ENCODE measurements at places on chromosomes 3 and 15.

DNA sequence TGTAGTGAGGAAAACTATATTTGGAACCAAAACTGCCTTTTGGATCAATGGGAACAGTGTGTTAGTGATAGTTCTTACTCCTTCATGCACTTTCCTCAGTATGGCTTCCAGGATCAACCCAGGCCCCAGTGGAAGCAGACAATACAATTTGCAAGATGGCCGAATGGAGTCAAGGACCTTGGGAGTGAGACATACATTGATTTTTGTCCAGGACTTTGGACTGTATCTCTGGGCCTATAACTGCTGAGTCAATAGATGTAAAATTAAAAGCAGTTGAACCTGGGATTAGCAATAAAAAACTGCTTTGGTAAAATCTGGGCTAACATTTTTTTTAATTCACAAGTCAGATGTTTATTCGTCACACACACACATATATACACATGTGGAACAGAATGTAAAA lies 1.8 kb downstream of the ARRDC4 start:
- H3K27ac ChIP-seq = no peak overlapping the region
- DNase-seq = no peak
- peaks cover 7% of the 10 kb centered on the region for H3K27me3 ChIP-seq
- no peaks in the 10 kb centered on the region for H3K4me1 ChIP-seq

DNA sequence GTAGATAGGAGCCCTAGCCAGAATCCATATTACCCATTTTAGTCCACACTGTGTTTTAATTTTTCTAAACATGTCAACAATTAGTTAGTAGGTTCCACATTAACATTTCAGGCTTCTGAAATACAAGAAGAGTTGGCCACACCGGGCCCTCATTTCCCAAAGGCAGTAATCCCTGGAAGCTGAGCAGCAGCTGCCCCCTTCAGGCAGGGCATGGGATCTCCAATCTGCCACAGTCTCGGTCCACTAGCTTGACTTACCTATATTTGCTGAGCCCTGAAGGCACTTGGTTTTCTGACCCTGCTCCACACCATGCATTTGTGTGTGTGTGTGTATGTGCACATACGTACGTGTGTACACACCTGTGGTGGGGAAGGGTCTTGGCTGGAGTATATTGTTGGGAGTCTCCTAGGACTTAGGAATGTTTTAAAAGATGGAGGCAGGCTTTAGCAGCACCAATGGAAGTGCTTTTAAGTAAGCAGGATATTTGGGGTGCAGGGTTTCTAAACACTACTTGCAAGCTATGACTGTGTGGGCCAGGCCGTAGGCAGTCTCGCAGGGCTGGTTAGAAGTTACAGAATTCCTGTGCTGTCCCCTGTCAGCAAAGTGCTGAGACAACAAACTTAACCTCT lies 71.2 kb upstream of the SOX14 start:
- H3K36me3 ChIP-seq = no peaks in the 10 kb centered on the region
- DNase-seq = peak; percentile 84
- H3K27ac ChIP-seq = no peak overlapping the region
- no peak overlapping the region for H3K4me3 ChIP-seq
- no peaks in the 10 kb centered on the region for H3K27me3 ChIP-seq

- no peak overlapping the region for H3K27ac ChIP-seq
- H3K36me3 ChIP-seq = no peaks in the 10 kb centered on the region
- H3K27me3 ChIP-seq = no peaks in the 10 kb centered on the region
- H3K4me1 ChIP-seq = peaks cover 16% of the 10 kb centered on the region
- H3K4me3 ChIP-seq = no peak overlapping the region
Measured at GRCh38 chr3:69294014-69294766, 91.7 kb downstream of the FRMD4B start.

GRCh38 chr3:70527026-70527425 lies 214.6 kb upstream of the MDFIC2 start:
- no peak overlapping the region for H3K27ac ChIP-seq
- peaks cover 31% of the 10 kb centered on the region for H3K4me1 ChIP-seq
- no peak overlapping the region for H3K4me3 ChIP-seq
- H3K36me3 ChIP-seq = no peaks in the 10 kb centered on the region
- no peak for DNase-seq
- H3K27me3 ChIP-seq = peaks cover 7% of the 10 kb centered on the region

DNA sequence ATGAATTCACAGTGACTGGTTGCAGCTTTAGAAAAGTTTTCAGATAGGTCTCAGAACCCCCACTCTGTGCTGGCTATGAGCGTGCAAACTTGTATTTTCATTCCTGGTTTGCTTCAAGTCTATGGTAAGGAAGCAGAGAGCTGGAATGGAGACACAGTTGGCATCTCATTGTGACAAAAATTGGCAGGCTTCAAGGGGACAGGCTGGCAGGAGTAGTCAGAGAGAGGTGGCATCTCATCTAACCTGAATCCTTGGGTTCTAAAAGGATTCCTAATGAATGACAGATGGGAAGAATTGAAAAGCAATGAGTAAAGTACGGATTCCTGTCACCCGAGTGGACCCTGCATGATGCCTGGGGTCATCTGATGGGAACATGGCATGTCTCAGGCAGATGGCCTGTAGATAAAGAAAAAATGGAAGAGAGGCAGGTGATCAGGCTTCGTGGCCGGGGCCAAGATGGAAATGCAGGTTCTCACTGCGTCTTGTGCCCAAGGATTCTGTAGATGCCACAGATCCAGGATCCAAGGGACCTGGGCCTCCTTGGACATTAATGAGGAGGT lies 89.4 kb upstream of the ABHD17C start:
- no peaks in the 10 kb centered on the region for H3K36me3 ChIP-seq
- H3K4me3 ChIP-seq = no peak overlapping the region
- peaks cover 13% of the 10 kb centered on the region for H3K4me1 ChIP-seq
- DNase-seq = no peak

GRCh38 chr3:159763011-159763601 lies 225.5 kb upstream of the IL12A start:
- H3K4me1 ChIP-seq = peaks cover 34% of the 10 kb centered on the region
- peak; percentile 69 for DNase-seq
- H3K27me3 ChIP-seq = peaks cover 10% of the 10 kb centered on the region
- H3K27ac ChIP-seq = peak overlapping the region; percentile 84
- H3K4me3 ChIP-seq = peak overlapping the region; percentile 95
- no peaks in the 10 kb centered on the region for H3K36me3 ChIP-seq

DNA sequence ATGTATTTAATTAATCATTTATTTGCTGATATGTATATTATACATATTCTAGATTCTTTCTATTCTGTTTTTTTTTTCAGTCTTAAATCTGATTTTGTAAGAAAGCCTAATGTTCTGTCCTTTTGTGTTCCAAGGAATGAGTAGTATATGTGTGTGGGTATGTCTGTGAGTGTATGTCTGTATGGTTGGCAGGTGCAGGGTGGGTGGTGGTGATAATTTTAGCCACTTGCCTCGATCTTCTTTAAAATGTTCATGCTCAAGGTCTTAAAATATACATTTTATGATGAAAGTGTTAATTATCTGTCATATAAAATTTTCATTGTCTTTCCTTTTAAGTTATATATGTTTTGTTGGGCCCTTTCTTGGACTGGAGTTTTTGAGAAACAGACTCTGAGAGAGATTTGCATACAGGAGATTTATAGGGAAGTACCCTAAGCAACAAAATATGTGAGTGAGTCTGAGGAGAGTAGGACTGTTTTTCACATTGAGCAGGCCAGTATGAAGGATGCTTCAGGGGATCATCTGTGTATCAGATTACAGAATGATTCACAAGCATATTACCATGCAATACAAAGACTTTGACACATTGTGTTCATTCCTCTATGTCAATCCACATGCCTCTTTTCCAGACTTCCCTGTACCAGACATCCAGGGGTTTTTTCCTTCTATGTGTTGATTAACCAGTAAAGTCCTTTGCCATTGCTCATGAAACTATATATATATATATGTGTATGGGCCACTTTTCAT lies 211.0 kb upstream of the DPPA4 start:
- H3K36me3 ChIP-seq = no peaks in the 10 kb centered on the region
- no peak overlapping the region for H3K27ac ChIP-seq
- no peak overlapping the region for H3K4me3 ChIP-seq
- H3K4me1 ChIP-seq = 0 out of 2 replicates have a peak, but pooled peaks cover 8% of the 10 kb centered on the region

- no peak overlapping the region for H3K4me3 ChIP-seq
- H3K4me1 ChIP-seq = peaks cover 42% of the 10 kb centered on the region
- no peaks in the 10 kb centered on the region for H3K27me3 ChIP-seq
Measured at GRCh38 chr3:4581124-4581424, 87.9 kb downstream of the ITPR1 start.

GRCh38 chr3:10299679-10300078 lies 6.9 kb upstream of the GHRL start:
- no peak overlapping the region for H3K4me3 ChIP-seq
- no peak overlapping the region for H3K27ac ChIP-seq
- no peak for DNase-seq
- H3K27me3 ChIP-seq = no peaks in the 10 kb centered on the region

- DNase-seq = no peak
- no peaks in the 10 kb centered on the region for H3K36me3 ChIP-seq
- H3K27me3 ChIP-seq = no peaks in the 10 kb centered on the region
- H3K4me3 ChIP-seq = no peak overlapping the region
- no peak overlapping the region for H3K27ac ChIP-seq
Measured at GRCh38 chr3:29067007-29067406, 213.9 kb upstream of the RBMS3 start.

GRCh38 chr15:61517776-61518175 lies 288.7 kb upstream of the RORA start:
- H3K36me3 ChIP-seq = no peaks in the 10 kb centered on the region
- H3K27me3 ChIP-seq = no peaks in the 10 kb centered on the region
- peaks cover 6% of the 10 kb centered on the region for H3K4me1 ChIP-seq
- no peak overlapping the region for H3K27ac ChIP-seq

GRCh38 chr15:67150023-67150860 lies 84.8 kb downstream of the SMAD3 start:
- H3K4me3 ChIP-seq = peak overlapping the region; percentile 19
- H3K36me3 ChIP-seq = no peaks in the 10 kb centered on the region
- H3K27ac ChIP-seq = peak overlapping the region; percentile 85
- peaks cover 71% of the 10 kb centered on the region for H3K4me1 ChIP-seq
- peak; percentile 76 for DNase-seq
- H3K27me3 ChIP-seq = 0 out of 2 replicates have a peak, but pooled peaks cover 4% of the 10 kb centered on the region

- H3K4me3 ChIP-seq = no peak overlapping the region
- DNase-seq = no peak
- no peak overlapping the region for H3K27ac ChIP-seq
- no peaks in the 10 kb centered on the region for H3K4me1 ChIP-seq
Measured at GRCh38 chr15:70566989-70567388, 196.4 kb downstream of the UACA start.

- H3K36me3 ChIP-seq = no peaks in the 10 kb centered on the region
- DNase-seq = no peak
- peak overlapping the region; percentile 45 for H3K27ac ChIP-seq
Measured at GRCh38 chr15:99630607-99631131, 64.9 kb downstream of the MEF2A start.

- peak overlapping the region; percentile 88 for H3K4me3 ChIP-seq
- peaks cover 44% of the 10 kb centered on the region for H3K27me3 ChIP-seq
- peaks cover 16% of the 10 kb centered on the region for H3K4me1 ChIP-seq
- H3K36me3 ChIP-seq = no peaks in the 10 kb centered on the region
- DNase-seq = peak; percentile 46
- H3K27ac ChIP-seq = no peak overlapping the region
Measured at GRCh38 chr3:158801201-158801600, 653 bp upstream of the MFSD1 start.

DNA sequence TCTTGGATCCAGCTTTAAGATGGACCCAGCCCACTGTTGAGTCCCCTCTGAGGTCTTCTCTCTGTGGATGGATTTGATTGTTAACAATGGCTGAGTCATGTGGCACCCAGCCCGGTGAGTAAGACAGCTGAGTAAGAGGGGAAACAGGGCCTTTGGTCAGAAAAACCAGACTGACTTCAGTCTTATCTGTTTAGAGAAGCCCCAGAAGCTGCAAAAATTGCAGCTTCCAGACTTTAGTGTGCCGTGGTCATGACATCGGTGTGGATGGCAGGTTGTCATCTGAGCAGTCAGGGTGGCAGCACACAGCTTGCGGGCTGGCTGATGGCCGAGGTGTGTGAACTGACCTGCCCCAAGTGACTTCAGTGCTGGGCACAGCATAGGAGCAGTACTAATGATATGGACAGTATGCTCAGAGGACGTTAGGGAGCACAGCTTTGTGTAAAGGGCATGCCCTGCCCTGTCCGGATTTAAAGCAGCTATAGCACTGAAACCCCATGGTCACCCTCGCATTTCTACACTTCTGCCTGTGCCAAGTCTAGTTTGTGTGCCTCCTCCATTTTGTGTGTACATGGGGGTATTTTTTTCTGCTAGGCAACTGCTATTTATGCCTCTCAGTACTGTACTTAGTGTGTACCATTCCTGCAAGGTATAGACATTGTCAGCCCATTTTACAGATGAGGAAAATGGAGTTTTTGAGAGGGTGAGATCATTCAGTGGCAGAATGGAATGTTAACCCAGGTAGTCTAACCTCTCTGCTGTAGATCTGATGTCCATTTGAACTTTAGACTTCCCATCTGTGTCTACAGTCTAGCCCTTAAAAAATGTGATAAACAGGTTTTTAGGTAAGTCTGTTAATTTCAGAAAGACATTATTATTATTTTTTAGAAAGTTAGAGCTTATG lies 44.4 kb downstream of the FLNB start:
- peaks cover 43% of the 10 kb centered on the region for H3K4me1 ChIP-seq
- no peak for DNase-seq
- no peak overlapping the region for H3K4me3 ChIP-seq
- H3K27ac ChIP-seq = peak overlapping the region; percentile 72
- no peaks in the 10 kb centered on the region for H3K27me3 ChIP-seq

GRCh38 chr3:72246685-72247084 lies 461.7 kb upstream of the PROK2 start:
- no peaks in the 10 kb centered on the region for H3K4me1 ChIP-seq
- no peak overlapping the region for H3K27ac ChIP-seq
- no peak for DNase-seq
- no peaks in the 10 kb centered on the region for H3K27me3 ChIP-seq
- H3K36me3 ChIP-seq = no peaks in the 10 kb centered on the region

DNA sequence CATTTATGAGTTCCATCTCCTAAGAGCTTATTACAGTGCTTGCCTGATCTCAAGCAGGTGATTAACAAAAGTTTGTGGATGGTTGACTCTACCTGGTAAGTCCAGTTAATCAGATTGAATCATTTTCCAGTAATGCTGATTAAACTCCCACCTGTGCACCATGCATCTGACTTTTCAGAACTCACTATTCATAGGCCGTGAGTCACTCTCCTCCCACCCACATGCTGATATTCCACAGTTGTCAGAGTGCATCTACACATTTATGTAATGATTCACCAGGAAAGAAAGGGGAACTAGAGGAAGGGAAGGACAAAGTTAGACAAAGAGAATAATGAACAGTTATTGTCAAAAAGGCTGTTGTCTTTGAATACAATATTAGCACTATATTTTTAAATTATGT lies 106.2 kb upstream of the UBE3A start:
- H3K27me3 ChIP-seq = no peaks in the 10 kb centered on the region
- H3K27ac ChIP-seq = no peak overlapping the region
- H3K36me3 ChIP-seq = no peaks in the 10 kb centered on the region
- H3K4me3 ChIP-seq = no peak overlapping the region

Data from GM23338 (cell line).